Activated CD4-positive, alpha-beta T cell treated with anti-CD3 and anti-CD28 coated beads for 36 hours (primary cell): ENCODE measurements at places on chromosomes 2 and 18.

DNA sequence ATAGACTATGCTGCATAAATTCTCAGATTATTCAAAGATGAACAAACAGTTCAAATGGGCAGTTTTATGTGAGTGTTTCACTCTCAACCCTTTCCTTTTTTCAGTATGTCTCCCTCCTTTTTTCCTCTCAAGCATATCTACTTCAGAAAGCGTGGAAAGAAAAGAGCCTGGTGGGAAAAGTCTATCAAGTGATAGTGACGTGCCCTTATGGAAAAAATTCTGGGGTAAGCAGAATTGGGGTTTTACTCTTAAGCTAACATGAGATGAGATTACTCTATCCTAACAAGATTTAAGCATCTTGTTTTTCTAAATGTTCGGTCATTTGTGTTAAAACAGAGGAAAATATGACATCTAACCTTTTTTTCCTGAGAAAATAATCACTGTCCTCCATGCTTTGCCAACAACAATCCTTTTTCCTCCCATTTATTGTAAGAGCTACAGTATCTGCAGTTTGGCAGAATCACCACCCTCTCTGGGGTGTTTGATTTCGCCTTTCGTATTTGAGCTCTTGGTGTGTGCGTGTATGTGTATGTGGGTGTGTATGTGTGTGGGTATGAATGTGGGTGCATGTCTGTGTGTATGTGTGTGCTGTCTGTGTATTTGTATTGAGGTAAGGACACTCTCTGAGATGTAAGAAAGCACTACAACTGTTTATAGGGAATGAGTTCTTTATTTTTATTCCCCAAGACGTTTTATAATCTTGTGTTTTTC is 143.9 kb upstream of the L3MBTL4 start:
- DNase-seq = no peak

- no peak for DNase-seq
Measured at GRCh38 chr2:141933226-141933625, 197.6 kb downstream of the LRP1B start.

DNA sequence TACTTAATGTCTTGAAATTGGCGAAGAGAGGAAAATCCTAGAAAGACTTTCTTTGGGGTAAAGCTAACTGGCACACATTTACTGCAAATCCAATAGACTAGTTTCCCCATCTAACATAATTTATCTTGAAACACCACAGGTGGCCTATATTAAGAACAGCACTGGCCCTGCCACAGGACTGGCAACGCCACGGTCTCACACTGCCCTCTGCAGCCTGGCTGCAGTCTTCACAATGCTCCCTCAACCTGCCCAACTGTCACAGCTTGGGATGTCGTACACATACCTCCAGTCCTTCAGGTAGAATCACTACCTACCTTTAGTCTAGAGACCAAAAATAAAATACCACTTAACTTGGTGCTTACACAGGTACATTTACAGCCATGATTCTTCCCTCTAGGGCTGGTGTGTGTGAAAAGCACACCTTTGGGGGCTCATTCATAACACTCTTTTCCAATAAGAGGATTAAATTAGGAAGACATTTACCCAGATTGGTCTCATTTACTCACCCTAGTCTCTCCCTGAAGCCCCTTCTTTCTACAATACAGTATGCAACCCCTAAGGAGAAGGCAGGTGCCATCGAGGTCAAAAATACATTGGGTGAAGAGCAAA is 222.2 kb downstream of the C1D start:
- peak; percentile 65 for DNase-seq

DNA sequence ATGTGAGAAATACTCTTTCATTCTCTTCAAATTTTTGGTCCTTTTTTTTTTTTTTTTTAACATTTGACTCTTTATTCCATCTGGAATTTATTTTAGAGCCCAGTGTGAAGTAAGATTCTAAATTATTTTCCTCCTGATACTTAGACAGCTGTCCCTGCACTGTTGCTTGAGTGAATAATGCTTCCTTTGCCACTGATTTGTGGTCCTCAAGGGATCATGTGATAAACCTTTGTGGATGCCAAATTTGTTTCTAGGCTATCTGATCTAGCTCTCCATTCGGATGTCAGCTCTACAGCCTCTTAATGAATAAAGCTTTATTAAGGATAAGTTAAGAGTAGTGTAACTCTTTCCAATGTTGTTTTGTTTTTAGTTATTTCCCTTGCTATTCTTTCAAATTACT is 142.3 kb downstream of the SMAD7 start:
- no peak for DNase-seq

DNA sequence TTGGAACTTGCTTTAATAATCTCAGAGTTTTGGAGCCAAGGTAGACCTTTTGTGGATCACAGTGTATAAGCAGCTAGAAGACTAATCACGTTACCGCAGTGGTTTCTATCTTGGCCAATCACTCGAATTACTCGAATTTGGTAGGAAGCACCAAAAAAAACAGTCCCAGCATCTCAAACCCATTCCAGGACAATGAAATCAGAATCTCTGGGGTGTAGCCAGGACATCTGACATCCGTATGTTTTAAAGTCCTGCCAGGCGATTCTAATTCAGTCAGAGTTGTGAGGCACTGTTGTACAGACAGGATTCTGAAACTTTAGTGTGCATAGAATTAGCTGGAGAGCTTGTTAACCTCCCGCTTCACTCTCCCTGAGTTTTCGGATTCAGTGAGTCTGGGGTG is 30.8 kb downstream of the GRHL1 start:
- no peak for DNase-seq

GRCh38 chr18:55787536-55788073 is 199.6 kb upstream of the TCF4 start:
- DNase-seq = no peak

DNA sequence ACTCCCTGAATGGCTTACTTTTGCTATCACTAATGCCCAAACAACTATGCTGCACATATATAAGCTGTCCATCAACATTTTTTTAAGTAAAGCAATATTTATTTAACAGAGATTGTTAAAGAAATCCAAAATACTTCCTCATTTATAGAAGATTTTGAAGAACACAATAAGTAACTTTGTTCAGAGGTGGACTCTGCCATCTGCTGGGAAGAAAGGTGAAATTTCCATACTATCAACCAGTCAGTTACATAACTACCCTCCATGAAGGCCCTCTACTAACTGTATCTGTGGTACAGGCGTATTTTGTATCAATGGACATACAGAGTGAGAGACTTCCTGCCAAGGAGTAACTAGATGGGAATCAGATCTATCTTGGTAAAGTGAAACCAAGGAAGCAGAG is 106.0 kb downstream of the DTNB start:
- no peak for DNase-seq

DNA sequence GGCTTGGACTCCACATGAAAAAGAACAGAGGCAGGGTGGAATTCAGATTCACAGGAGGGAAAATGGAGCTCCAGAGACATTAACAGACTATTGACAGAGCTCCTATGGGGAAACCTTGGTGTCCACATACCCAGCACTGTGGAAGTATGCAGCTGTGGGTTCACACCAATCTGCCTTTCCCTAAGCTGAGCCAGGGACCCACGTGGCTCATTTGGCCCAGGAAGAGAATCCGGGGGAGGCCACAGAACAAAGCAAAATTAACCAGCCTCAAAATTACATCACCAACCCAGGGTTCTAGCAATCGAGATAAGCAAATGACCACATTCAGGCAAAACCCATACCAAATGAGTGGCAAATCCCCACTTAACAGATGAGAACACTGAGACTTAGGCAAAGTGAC is 105.8 kb upstream of the TWIST2 start:
- no peak for DNase-seq
